ENCODE measurements at places on chromosomes 1 and 21.

- no peak for DNase-seq
Measured at GRCh38 chr1:30313584-30313983, 409.8 kb downstream of the MATN1 start.

GRCh38 chr1:39761557-39762260 lies 9.4 kb downstream of the OXCT2 start:
- no peak for DNase-seq

GRCh38 chr1:238517711-238518110 lies 627.0 kb upstream of the ZP4 start:
- no peak for DNase-seq

DNA sequence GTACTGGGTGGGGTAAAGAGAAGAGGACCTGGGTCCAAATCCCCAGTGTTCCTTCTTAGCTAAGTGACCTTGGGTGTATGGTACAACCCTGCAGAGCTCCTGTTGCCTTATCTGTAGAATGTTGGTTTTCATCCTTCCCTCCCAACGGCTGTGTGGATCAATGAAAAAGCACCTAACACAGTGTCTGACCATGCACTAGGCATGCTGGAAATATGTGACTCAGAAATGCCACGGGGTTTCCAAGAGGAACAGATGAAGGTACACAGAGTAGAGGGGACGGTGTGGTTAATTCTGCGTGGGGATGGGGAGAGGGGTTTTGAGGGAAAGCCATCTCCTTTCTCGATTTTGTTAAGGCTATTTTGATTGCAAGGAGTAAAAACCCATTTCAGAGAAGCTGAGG lies 8.6 kb downstream of the NIPAL3 start:
- no peak for DNase-seq

GRCh38 chr1:81954534-81955020 lies 153.8 kb downstream of the ADGRL2 start:
- no peak for DNase-seq

DNA sequence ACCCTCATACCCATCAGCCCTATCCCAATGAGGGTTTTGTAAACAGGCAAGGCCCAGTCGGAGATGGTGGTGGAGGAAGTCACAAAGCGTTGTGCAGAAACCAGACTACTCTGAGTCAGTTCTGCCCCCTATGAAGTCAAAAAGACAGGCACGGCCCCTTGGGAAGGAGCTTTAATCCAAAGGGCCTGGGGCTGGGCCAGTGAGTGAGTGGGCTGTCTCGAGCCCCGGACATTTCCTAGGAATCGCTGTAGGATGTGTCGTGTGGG lies 442 bp upstream of the AHCYL1 start:
- DNase-seq: no peak

- DNase-seq: no peak
Measured at GRCh38 chr1:33025761-33026160, 10.9 kb downstream of the AK2 start.

- DNase-seq: no peak
Measured at GRCh38 chr21:36642777-36643176, 56.1 kb upstream of the SIM2 start.

DNA sequence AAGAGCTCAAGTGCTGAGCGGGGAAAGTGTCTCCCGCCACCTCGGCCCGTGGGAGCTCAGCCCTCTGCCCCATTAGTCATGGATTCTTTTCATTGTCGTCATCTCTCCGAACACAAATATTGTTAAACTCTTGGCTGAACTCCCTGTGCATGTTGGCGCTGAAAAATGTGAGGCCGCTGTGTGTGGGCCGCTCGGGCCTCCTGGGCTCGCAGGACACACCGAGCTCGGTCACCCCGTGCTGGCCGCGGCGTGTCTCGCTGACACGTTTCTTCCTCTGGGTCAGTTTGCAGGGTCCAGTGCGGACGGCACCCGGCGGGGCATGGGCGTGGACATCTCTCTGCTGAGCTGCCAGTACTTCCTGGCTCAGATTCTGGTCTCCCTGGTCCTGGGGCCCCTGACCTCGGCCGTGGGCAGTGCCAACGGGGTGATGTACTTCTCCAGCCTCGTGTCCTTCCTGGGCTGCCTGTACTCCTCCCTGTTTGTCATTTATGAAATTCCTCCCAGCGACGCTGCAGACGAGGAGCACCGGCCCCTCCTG lies 25.6 kb downstream of the SLC45A1 start:
- no peak for DNase-seq

GRCh38 chr1:170316270-170316669 lies 170.5 kb downstream of the NTMT2 start:
- DNase-seq: no peak

DNA sequence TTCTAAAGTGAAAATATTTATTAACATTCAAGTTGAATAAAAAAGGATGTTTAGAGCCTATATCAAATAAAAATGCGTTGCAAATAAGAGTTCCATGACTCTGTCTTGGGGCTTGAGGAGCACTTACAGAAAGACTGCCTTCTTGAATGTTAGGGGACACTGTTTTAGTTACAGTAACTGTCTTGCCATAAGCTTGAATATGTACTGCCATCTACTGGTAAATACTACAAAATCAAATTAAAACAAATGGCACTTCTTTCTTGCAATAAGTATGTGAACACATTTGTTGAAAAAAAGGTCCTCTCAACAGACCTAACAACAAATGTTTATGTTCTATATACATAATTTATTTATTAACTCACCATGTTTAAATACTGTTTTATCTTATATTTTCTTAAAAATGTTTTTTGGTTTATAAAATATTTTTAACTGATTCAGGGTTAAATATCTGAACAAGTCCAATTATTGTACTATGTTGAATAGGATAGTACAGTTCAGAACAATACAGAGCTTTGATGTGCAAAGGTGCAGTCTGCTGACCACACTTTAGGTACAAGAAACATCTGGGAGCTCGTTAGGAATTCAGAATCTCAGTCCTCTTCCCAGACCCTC lies 199.5 kb downstream of the LRRIQ3 start:
- DNase-seq: no peak

GRCh38 chr1:42168391-42168670 lies 3.8 kb upstream of the GUCA2A start:
- DNase-seq: no peak

GRCh38 chr1:208000504-208000903 lies 89.6 kb upstream of the CD34 start:
- DNase-seq: no peak

GRCh38 chr1:64663668-64664067 lies 81.2 kb upstream of the RAVER2 start:
- no peak for DNase-seq

DNA sequence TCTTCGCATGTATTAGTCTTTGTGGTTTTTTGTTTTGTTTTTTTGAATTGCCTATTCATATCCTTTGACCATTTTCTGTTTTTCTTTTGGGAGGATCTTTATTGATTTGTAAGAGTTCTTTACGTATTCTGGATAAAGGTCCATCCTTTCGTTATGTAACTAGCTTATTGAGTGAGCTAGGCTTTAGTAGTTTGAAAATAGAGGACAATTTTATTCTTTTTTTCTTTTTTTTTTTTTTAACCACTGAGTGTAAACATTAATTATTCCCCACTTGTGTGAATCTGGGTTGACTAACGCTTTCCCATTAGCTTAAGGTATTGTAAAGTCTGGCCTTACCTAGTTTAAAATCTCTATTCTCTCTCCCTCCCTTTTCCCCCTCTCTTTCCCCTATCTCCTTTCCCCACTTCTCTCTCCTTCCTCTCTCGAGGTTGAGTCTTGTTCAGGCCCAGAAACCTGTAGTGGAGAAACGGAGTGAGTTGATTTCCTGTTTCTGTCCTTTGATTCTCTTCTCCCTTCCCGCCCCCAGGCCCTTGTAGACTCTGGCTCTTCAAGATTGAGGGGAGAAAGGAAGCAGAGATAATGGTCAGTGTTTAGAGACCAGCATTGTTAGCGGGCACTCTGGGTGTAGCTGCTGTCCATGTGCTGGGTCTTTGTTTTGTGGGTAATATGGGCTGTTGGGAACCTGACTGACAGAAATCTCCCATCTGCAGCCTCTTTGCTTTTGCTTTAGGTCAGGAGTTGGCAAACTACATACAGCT lies 1.5 kb downstream of the MORC3 start:
- DNase-seq: no peak

DNA sequence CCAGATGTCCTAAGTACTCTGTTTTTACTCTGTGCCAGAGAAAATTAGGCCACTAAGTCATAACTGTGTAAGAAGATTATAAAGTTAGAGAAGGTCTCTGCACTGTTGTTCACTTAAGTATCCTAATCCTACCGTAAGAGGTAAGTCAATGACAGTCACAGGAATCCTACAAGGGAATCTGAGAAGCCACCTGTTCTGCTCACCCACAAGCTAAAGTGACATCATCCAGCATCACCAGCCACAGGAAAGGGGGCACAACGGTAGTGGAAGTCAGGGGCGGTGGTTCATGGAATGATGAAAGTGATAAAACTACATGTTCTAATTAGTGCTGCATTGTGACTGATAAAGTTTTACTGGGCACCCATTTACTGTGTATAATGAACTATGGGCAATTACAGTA lies 92.7 kb downstream of the PLD5 start:
- DNase-seq: no peak

DNA sequence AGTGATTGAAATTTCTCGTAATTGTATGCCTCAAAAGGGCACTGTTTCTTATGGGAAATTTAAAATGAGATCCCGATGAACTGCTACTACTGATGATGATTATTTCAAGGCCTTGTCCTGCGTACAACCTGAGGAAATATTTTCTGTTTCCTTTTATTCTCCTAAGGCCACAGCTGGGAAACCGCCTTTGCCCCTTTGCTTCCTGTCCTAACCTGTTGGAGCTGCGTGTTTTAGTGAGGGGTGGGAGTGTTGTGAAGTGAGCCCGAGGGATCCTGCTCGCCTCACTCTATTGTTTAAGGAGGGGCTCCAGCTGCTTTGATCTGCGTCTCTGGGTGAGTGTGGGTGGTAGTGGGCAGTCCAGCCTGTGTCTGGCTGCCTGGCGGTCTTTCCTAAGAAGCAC lies 14.4 kb downstream of the LAMC2 start:
- no peak for DNase-seq

DNA sequence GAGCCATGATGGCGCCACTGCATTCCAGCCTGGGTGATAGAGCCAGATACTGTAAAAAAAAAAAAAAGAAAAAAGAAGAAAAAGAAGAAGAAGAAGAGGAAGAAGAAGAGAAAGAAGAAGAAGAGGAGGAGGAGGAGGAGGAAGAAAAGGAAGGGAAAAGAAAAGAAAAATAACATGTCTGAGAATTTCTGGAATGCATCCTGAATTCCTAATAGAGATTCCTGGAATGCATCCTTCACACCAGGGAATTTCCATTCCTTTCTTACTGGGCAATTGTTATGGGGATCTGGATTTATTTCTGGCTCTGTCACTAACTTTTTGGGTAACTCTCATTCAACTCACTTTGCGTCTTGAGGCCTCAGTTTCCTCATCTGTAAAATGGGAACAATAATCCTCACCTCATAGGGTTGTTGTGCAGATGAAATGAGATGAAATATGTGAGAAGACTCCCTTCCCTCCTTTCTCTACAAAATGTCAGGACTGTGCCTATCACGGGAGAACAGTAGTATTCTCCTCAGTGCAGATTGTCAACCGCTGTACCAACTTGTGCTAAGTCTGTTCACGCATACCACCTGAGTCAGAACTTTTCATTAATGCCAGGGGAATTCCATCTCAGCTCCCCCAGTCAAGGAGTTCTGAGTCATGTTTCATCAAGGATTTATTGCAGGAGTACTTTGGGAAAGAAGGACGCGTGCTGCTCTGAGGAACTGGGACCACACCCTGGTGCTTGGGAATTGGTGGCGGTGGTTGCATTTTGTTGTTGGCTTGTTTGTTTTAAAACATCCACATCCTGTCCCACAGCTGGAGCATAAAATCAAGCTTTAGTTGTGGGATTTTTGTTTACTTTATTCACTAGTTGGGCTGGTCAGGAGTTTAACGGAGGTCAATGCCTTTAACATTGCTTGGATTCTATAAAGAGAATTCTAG lies 42.4 kb upstream of the ROR1 start:
- DNase-seq: no peak

DNA sequence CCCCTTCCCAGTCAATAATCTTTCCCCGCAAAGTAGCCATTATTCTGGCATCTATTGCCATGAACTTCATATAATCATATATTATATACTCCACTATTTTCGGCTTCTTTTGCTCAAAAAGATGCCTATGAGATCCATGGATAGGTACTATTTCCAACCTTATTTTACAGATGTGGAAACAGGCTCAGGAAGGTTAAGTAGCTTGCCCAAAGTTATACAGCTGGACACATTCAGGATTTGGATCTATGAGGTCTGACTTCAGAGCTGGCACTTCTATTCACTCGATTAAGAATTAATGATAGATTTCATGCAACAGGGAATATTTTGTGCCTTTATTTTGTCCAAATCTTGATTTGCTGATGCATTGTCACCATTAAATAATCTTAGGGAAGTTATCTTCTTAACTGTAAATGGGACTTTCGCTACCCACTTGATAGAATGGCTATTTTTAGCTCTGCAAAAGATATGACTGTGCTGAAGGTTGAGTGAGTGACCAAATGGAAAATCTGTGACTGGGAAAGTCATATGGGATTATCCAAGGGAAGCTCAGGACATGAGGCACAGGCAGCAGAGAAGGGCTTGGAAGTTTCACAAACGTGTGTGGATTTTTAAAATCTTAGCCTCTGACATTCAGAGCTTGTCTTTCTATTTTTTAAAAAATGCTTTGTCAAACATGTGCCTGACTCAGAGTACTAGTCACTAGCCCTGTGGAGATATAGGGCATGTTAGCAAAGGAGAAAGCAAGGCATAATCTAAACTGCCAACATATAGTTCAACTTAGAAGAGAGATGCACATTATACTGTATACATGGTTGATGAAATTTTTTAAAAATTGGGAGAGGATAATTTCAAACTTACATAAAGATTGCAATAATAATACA lies 36.5 kb downstream of the GIPC2 start:
- DNase-seq: no peak

GRCh38 chr1:35585281-35585680 lies 12.2 kb downstream of the TFAP2E start:
- no peak for DNase-seq

DNA sequence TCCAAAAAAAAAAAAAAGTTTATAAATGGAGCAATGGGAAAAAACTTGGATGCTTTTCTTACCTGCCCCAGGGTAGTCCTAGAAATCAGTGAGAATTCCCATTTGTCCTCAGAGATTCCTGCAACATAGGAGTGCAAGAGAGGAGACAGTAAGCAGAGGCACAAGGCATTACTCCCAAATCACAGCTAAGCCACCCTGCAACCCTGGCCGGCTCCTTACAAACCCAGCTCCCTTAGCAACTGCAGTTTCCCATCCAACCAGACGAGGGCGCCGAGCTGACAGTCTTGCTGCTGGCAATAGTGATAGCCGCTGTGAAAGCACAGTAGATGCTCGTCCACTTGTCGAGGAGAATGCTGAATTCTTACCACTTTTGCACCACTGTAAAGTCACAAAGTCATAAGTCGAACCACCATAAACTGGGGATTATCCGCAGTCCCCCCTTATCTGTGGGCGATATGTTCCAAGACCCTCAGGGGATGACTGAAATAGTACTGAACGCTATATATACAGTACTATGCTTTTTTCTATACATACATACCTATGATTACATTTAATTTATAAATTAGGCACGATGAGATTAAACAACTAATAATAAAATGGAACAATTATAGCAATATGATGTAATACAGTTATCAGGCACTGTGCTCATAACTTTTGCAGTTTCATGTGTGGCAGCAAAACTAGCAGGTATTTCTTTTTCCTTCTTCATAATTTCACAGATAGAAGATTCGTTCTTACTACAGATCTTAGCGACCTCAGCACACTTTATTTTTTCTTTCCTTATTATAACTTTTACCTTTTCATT lies 6.0 kb upstream of the PITHD1 start:
- peak; percentile 83 for DNase-seq

- no peak for DNase-seq
Measured at GRCh38 chr1:32224285-32224684, 2.1 kb downstream of the EIF3I start.

All from activated T-cell treated with anti-CD3 and anti-CD28 coated beads for 1 hour (primary cell).